Left renal pelvis (tissue), 4 donors: ENCODE measurements at places on chromosomes 7 and 10. TPM values are rescaled to one million over a fixed set of nuclear protein-coding genes. Genes with fewer than 3 reads are reported as not detected.

VWA2 gene
- 0.25 TPM for polyA plus RNA-seq

TAS2R4 gene
- polyA plus RNA-seq: 1.3 TPM

IRF5 gene
- polyA plus RNA-seq: 16.1 TPM

- DNase-seq: no peak
These were observed 95.2 kb upstream of the FAM133B start for GRCh38 chr7:92685136-92686042.

- no peak for DNase-seq
These were observed 507 bp downstream of the STN1 start for GRCh38 chr10:103917302-103918052.

GRCh38 chr10:33833566-33833965, 499.1 kb upstream of the NRP1 start:
- no peak for DNase-seq
